Muscle of arm (tissue), 14 donors: ENCODE measurements at places on chromosomes 7 and 10. TPM values are rescaled to one million over a fixed set of nuclear protein-coding genes. Genes with fewer than 3 reads are reported as not detected.

GRCh38 chr10:47077386-47077785 is 166.2 kb downstream of the PTPN20 start:
- no peak for DNase-seq

- DNase-seq: no peak
Observed at GRCh38 chr10:124768791-124769190, 22.9 kb downstream of the EEF1AKMT2 start.

The KLLN gene
- polyA plus RNA-seq: 0.45 TPM

The TMEM236 gene
- polyA plus RNA-seq: 0.67 TPM

DNA sequence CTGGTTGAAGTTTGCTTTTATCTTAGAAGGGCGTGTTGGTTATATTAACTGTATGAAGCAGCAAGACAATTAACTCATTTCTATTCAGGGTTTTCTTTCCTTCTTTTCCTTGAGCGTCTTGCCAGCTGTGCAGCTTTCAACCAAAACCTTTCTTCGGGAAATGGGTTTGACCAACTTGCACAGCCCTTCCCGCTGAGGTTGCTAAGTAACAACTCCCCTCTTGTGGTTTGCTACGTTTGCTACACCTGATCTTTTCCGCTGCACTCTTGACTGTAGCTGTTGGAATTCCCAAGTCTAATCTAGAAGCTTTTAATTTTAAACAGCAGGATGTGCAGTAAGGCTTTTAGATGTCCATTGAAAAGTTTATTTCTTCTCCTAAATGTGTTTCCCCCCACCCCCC is 116.9 kb downstream of the CDCA7L start:
- DNase-seq: no peak

- DNase-seq: no peak
Observed at GRCh38 chr7:5296611-5297226, 14.0 kb downstream of the SLC29A4 start.

- no peak for DNase-seq
Observed at GRCh38 chr10:112465299-112465883, 18.4 kb downstream of the VTI1A start.

GRCh38 chr7:139286144-139286543 is 55.0 kb upstream of the FMC1 start:
- no peak for DNase-seq

DNA sequence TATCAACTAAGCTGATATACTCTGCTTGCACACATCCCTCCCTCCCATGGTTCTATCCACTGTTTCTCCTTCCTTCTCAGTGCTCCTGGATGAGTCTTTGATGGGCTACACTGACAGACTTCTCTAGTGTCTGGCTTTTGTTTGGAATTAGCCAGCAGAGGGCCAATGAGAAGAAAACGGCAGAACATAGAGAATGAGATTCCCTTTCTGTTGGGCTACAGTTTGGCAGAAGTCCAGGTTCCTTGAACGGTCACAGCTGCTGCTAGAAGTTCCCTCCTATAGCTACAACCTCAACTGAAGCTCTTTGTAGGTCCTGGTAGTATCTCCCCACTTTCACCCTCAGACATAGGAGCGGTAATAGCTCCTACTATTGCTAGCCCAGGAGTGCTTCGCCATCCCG is 251.1 kb upstream of the LRRN3 start:
- peak; percentile 49 for DNase-seq

The CHPF2 gene
- polyA plus RNA-seq: 23.6 TPM

The AKAP9 gene
- polyA plus RNA-seq: 77.2 TPM

The OIT3 gene
- 9.9 TPM for polyA plus RNA-seq

DNA sequence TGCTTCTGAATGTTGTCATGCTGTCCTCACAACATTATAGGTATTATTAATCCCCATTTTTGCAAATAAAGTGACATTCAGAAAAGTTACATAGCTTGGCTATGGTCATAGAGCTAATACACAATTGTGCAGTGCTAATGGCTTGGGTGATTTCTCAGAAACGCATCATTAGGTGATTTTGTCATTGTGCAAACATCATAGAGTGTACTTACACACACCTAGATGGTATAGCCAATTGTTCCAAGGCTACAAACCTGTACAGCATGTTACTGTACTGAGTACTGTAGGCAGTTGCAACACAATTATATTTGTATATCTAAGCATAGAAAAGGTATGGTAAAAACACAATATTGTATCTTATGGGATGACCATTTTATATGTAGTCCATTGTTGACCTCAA is 91.0 kb downstream of the BTAF1 start:
- no peak for DNase-seq

- no peak for DNase-seq
Observed at GRCh38 chr10:124176349-124177179, 83.2 kb upstream of the CHST15 start.

The WDR86 gene
- polyA plus RNA-seq: 13.1 TPM

GRCh38 chr7:70051726-70052125 is 453.5 kb downstream of the AUTS2 start:
- DNase-seq: no peak
